ENCODE measurements at places on chromosomes 1 and 21.

GRCh38 chr1:8184301-8184700 is 133.6 kb upstream of the SLC45A1 start:
- DNase-seq, result no peak

DNA sequence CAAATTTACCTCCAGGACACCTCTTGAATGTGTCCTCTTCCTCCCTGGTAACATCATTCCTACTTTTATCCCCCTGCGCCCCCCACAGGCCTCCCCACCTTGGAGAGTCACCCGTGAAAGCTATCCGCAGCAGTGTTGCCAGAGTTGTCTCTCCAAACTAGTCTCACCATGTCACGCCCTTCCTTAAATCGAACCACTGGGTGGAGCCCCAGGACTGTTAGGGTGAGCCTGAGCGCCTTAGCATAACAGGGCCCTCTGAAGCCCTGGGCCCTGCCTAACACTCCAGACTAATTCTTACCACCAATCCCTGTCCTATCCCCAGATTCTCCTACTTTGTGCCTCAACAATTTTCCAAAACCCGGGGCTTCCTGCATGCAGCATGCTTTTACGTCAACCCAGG is 35.0 kb downstream of the HSD3B2 start:
- no peak for DNase-seq

- DNase-seq, result no peak
These were observed 5.7 kb upstream of the RIPK4 start for GRCh38 chr21:41772351-41773080.

DNA sequence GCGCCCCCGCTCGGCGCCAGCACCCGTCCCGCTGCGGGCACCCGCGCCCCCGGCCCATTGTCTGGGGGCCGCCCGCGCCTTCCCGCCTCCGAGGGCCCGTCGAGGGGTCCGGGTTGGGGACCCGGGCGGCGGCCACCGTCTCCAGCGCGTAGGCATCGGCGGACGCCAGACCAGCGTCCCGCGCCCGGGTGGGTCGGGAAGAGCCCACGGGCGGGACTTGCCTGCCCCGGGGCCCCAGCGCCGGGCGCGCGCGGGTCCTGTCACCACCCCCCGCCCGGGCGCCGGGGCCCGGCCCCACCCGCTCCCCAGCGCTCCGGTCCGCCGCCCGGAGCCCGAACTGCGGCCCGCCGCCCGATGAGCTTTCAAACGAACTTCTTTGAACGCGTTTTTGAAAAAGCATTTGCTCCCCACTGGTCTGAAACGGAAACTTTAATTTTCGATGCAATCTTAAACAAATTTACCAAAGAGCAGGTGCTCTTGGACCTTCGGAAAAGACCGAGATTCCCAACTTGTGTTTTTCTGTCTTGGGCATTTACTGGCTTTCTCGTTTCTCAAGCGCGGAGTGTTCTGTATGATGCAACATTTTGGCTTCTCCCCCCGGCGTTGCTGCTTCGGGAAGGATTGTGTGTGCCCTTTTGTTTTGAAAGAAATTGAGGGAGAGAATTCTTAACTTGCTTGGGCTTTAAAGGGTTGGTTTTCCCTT is 615 bp downstream of the CLIC4 start:
- peak; percentile 19 for DNase-seq

GRCh38 chr1:114531094-114531493 is 20.1 kb upstream of the TRIM33 start:
- DNase-seq, result no peak

DNA sequence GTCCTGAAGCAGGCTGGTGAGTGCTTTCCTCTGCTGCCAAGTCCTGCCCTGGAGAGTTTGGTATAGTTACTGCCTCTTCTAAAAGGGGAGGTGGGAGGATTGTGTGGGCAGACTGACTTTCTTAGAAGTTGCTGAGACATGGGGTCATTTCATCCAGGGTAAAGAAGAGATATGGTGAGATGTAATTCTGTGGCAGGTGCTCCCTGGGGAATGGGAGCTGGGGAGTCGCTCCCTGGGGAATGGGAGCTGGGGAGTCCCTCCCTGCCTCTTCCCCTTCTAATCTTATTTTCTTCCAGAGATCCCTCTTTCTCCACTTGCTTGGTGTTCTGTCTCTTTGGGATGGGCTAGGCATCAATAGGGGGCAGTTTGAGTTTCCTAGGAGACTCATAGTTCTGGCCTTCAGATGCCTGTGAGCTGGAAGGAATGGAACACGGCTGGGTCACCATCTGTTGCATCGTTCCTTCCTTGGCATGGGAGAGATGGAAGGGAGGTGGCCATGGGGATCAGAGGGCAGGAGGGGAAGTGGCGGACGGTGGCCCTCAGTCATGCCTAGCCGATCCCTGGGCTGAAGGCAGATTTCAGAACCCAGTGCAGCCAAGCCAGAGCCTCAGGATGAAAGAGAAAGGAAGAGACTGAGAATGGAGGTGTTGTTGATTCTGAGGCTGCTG is 59.0 kb downstream of the NFASC start:
- no peak for DNase-seq

DNA sequence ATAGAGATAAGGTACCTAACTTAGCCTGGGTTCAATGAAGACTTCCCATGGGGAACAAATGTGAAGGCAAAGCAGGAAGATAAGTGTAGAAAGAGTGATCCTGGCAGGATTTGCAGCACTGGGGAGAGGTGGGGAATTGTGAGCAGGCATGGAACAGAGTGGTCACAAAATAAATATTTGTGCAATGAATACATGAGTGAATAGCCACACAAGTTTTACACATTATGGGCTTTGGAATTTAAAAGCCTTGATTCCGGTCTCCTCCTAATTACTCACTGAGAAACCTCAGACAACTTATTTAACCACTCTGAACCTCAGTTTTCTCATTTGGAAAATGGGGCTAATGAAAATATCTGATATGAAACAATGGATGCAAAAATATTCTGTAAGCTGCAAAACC is 148.3 kb downstream of the ELAVL4 start:
- no peak for DNase-seq

DNA sequence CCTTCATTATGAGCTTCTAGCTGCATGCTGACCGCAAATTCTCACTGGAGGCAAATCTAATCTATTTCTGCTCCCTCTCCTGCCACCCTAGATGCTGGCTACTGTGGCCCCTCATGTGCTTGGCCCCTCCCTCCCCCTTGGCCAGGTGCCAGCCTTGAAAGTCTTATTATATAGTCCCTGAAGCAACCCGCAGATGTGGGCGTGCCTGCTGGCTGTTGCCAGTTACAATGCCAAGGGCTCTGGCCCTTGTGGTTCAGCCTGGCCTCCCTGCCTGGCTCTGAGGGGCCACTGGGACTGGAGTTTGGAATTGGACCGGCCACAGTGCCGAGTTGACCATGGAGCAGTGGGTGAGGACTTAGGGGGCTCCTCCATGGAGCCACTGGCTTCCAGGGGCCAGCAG is 78.9 kb upstream of the ACTRT2 start:
- DNase-seq, result no peak
